ENCODE measurements at places on chromosomes 5 and 9. TPM values are rescaled to one million over a fixed set of nuclear protein-coding genes. Genes with fewer than 3 reads are reported as not detected.

Gene ISL1
- total RNA-seq: not detected

Gene MLANA
- total RNA-seq: not detected

Gene PTTG1
- total RNA-seq: 107 TPM

Gene C6
- total RNA-seq: under 0.01 TPM

Data from regular cardiac myocyte (primary cell).